ENCODE measurements at places on chromosomes 5 and 9.

GRCh38 chr5:94196953-94197352, 421.5 kb downstream of the KIAA0825 start:
- DNase-seq: no peak

- no peak for DNase-seq
Observed at GRCh38 chr5:67934976-67935375, 280.6 kb upstream of the PIK3R1 start.

GRCh38 chr9:34653151-34654072, 1.4 kb downstream of the IL11RA start:
- DNase-seq: no peak

- DNase-seq: no peak
Observed at GRCh38 chr9:134601764-134602163, 39.8 kb upstream of the COL5A1 start.

GRCh38 chr5:139468421-139468931, 2.3 kb upstream of the SMIM33 start:
- DNase-seq: no peak

DNA sequence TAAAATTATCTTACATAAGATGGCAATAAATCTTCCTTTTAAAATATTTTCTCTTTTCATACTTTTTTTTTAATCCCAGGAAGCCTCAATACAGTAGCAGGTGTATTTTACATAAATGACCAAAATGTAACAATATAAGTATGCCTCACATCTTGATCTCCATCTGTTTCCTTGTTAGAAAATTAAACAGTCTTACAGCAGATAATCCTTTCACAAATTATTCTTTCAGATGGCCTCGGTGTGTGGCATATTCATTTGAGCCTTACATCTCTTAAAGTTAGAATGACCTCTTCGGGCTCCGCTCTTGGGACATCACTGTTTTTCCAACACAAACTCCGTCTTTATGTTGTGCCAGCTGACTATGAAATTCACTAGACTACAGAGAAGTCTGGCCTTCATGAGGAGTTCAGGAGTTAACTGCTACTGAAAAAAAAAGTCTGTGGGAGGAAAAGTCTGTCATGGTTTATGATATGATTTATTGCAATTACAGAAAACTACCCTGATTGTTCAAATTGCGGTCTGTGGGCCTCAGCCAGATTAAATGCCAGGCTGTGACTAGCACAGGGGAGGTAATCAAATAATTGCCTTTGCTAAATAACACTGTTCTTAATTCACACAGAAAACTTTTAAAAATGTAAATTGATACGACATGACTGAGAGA, 292.9 kb upstream of the PUM3 start:
- no peak for DNase-seq

- no peak for DNase-seq
Observed at GRCh38 chr5:40871177-40871576, 30.0 kb downstream of the CARD6 start.

GRCh38 chr5:45521067-45521466, 175.1 kb downstream of the HCN1 start:
- no peak for DNase-seq

DNA sequence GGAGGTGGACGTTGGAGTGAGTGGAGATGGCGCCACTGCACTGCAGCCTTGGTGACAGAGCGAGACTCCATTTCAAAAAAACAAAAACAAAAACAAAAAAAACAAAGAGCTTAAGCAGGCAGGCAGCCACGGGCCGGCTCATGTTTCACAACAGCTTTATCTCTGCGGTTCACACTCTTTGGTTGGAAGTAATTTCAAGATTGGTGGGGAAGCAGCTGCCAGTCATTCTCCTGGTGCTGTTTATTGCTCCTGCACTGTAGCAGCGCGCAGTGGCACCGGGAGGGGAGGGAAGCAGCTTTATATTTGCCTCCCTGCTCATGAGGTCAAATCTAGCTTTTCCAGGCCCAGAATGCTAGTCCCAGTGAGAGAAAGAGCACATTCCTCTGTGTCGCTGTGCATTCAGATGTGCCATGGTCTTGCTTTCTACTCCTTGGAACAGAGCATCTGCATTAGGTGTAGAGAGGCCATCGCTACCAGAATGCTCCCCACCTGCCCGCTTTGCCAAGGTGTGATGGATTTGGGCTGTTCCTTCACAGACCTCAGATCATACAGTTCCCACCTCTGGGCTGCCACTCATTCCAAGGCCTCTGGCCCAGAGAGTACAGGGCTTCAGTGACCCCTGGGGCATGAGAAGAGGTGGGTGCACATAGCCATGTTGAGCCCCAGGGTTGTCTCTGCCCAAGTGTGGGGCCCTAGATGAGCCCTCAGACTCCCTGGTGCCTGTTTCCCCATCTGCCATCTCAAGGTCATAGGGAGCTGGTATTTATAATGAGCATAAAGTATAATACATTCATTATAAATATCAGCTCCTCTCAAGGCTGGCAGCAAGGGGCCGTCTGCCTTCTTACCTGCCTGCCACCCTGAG, 270.4 kb downstream of the MED10 start:
- no peak for DNase-seq

- DNase-seq: no peak
Observed at GRCh38 chr9:81824802-81825730, 103.2 kb upstream of the SPATA31D4 start.

GRCh38 chr9:14111696-14112095, 202.2 kb downstream of the NFIB start:
- DNase-seq: no peak

DNA sequence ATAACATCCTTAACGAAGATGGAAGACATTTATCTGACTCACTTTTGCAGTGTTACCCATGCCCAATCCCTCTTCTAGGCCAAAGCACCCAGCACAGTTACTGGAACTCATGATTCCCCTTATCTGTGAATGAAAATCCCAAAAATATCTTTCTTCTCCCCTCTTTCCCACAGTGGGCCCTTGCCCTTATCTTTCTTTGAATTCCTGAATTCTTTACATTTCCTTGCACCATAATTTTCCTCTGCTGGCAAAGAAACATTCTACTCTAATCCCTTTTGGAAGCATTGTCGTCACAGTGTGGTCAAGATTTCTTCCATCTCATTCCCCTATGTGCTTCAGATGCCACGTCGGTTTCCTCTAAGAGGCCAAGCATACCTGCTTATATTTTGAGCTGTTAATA, 135.9 kb upstream of the LIFR start:
- no peak for DNase-seq

- DNase-seq: no peak
Observed at GRCh38 chr9:125707472-125707804, 430 bp upstream of the MAPKAP1 start.

- DNase-seq: no peak
Observed at GRCh38 chr9:124222918-124223720, 34.6 kb upstream of the NEK6 start.

DNA sequence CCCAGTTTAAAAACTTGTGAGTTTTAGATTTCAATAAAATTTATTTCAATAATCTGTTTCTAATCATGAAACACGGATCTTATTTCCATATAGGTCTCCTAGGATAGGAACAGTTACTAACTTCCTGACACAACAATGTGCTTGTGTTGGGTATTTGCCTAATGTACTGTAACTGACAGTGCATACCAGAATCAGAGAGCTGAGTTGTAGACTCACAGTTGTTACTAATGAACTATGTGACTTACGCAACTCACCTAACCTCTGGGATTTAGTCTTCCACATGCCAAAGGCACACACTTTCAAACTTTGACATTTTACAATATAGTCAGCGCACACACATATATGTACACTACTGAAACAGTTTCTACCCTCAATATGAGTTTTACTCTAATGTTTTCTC, 77.7 kb downstream of the HOMER1 start:
- no peak for DNase-seq

DNA sequence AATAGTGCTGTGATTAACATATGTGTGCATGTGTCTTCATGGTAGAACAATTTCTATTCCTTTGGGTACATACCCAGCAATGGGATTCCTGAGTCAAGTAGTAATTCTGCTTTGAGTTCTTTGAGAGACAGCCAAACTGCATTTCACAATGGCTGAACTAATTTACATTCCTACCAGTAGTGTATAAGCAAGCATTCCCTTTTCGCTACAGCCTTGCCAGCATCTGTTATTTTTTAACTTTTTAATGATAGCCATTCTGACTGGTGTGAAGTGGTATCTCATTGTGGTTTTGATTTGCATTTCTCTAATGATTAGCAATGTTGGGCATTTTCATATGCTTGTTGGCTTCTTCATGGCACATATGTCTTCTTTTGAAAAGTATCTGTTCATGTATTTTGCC, 308.5 kb downstream of the ARRDC3 start:
- no peak for DNase-seq

DNA sequence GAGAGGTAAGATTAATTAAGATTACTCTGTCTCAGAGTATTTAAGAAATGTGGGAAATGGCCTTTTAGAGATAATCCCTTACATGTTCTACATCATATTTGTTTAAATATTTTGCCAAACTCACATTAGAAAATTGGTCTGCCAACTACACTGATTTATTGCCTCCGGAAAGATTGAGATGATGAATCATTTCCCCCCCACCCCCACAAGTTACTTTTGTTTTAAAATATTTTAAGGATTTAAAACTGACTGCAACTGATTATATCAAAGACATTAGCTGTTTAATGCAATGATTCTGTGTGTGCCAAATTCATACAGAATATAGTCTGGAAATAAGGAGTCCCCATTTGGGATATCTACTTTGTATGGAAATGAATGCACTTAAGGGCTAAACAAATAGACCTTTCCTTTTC, 674.4 kb downstream of the PRR16 start:
- no peak for DNase-seq

- no peak for DNase-seq
Observed at GRCh38 chr5:157049605-157050004, 9.3 kb downstream of the HAVCR1 start.

DNA sequence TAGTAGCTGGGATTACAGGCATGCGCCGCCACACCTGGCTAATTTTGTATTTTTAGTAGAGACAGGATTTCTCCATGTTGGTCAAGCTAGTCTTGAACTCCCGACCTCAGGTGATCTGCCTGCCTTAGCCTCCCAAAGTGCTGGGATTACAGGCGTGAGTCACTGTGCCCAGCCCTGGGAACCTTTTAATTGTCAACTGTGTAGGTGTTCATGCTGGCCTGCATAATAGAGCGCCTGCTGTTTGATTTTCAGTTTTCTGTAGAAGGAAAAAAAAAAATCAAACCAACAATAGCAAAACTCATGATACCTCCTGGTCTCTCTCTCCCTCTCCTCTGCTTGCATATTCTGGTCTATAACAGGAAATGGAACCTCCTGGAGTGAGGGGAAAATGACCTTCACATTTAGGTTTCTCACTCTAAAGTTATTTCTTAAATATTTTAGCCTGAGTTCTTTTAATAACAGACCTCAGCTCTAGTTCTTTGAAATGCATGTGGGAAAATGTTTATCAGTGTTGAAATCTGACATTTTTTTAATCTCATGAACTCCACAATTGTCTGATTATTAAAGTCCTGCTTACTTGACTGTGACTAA, 51.7 kb downstream of the EXOSC2 start:
- no peak for DNase-seq

DNA sequence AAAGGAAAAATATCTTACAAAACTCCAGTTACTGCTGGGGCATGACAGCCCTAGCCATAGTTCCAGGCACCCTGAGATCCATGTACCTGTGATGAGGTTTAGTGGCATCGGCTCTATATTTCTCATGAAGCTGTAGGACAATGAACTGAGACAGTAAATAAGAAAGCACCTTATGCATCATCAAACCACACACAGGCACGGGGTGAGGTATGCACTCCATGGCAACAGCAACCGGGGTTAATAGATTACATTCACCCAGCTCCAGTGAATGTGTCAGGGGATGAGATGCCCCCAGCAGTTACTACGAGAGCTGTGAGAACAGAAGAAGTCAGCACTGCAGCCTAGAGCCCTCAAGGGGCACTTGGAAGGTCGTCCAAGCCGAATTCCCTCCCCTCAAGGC, 162.0 kb upstream of the S1PR3 start:
- DNase-seq: no peak

- no peak for DNase-seq
Observed at GRCh38 chr9:88746029-88746742, 211.2 kb downstream of the NXNL2 start.

- DNase-seq: no peak
Observed at GRCh38 chr5:117455236-117456233, 880.9 kb upstream of the SEMA6A start.

GRCh38 chr5:96927008-96927407, 8.9 kb upstream of the LNPEP start:
- no peak for DNase-seq

GRCh38 chr9:68672625-68673024, 32.4 kb upstream of the PIP5K1B start:
- no peak for DNase-seq

- no peak for DNase-seq
Observed at GRCh38 chr5:59757442-59757841, 136.1 kb downstream of the PDE4D start.

DNA sequence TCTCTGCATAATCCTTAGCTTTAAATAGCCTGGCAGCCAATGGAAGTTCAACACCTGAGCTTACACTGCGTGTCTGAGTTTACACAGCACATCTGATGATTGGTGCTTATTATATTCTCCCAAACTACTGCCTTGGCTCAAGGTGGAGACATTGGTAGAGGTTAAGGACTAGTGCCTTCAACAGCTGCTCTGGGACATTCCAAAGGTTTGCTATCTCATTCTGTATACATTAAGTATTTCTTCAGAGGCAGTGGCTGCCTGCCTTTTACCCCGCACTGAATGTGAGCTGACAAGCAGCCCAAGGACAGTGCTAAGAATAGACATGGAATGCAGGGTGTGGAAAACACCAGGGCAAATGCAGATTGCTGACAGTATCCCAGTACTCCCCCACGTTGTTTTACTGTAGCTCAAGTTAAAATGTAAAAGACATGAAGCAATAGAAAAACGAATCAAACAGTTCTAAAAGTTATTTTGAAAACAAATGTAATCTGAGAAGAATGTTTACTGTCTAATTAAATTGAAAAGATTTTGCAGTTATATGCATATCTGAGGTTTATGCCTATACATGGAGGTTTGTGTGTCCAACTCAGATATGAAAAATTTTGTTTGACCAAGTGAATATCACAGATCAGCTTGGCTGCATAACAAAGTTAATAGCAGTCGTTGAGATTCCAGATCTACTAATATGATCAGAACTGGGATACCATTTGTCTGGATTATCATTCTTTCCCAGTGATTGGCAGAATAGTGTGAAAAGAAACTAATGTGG, 1.8 kb downstream of the HSPB3 start:
- no peak for DNase-seq

DNA sequence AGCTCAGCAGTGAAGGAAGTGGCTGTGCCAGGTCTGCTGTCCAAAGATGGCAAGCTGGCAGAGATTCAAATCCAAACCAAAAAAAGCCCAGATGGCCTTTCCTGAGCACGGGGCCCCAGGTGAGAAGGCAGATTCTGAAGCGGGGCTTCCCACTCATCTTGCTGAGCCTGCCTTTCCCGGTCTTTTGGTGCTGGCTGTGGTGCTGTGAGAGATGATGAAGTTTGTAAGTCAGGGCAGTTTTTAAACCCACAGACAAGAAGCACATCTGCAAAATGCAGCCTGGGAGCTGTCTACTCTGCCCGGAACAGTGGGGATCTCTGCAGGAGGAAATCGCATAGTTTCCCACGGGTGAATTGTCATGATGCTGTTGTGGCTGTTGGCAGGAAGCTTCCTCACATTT, 85.0 kb upstream of the IRX4 start:
- DNase-seq: no peak

GRCh38 chr5:22852807-22853660, at the start of gene CDH12:
TSS of gene CDH12 (minus strand) at chr5:22853344.
- DNase-seq: no peak

- no peak for DNase-seq
Observed at GRCh38 chr5:150144246-150144801, 11.3 kb downstream of the PDGFRB start.

All from CD8-positive, alpha-beta T cell (primary cell).